ENCODE measurements at places on chromosomes 11 and 22.

DNA sequence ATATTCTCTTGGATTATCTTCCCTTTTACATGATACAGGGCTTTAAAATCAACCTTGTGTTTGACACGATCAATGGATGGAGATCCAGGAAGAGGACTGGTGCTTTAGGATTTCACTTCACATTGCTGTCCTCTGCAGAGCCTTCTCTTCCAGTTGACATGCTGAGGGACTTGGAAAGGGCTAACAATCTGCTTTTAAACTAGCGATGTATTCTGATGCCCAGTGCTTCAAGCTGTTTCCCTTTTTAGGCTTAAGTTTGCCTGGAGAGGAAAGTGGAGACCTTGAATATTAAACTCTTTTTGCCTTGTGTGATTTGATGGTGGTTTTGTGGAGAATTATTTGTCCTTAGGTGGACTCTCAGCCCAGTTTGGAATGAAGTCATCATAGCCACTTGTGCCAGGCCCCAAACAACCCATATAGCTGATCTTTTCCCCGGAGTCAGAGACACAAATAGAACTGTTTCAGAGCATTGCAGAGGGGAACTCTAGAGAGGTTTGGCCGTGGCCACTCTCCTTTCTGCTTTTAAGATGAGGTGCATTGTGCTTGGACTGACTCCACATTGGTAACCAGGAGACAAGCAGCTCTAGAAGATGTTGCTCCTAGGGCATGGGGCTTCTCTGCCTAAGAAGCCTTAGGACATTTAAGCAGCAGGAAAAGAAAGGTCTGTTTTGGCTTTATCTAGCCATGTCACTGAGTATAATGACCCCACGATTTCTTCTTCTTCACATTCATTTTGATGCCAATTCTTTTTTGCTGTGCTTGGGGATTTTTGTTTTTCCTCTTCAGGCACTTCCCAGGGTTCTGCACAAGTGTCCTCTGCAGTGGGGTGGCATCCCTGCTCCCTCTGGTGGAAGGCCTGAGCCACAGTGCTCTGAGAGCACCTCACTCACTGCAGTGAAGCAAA, 152.8 kb downstream of the NCAM1 start:
- peak; percentile 83 for DNase-seq

DNA sequence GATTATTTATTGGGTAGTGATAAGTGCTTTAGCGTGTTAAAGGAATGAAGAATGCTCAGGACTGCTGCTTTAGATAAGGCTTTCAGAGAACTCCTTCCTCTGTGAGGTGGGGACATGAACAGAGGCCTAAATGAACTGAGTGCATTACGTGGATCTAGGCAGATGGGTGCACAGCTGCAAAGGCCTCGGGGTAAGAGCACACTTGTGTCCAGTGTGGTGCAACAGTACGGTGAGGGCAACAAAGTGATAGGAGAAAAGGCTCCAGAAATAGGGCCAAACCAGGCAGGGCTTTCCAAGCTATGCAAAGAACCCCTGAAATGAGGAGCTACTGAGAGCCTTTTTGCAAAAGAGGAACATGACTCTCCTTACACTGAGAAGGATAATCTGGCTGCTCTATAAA, 45.3 kb upstream of the ARHGAP32 start:
- no peak for DNase-seq

DNA sequence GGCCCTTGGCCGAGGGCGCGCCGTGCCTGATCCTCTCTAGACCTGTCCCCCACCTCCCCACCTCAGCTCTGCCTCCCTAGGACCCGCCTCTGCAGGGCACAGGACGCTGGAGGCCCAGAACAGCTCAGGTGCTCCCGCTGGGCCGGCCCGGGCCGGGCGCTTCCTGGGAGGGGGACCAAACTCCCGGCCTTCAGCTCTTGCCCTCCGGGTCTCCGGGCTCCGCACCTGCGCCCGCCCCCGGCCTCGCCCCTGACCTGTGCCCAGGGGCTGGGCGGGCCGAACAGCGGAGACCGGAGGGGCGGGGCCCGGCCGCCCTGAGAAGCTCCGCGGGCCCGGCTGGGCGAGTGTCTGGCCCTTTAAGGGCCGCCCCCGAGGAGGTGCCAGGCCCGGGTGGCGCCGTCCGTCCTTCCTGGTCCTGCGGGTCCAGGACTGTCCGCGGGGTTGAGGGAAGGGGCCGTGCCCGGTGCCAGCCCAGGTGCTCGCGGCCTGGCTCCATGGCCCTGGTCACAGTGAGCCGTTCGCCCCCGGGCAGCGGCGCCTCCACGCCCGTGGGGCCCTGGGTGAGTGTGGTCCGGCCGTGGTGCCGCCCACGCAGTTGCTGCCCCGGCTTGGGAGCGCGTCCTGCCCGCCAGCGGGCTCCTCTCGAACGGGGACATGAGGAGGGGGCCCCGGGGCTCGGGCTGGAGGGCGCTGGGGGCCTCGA, at the start of gene SSH3:
Gene SSH3, plus strand, starts transcription at position 399 of the 703 bp plus-strand sequence. Its CDS starts 96 bp downstream, at position 495.
- DNase-seq = no peak

- no peak for DNase-seq
Measured at GRCh38 chr11:117538263-117539135, 210.8 kb downstream of the CEP164 start.

DNA sequence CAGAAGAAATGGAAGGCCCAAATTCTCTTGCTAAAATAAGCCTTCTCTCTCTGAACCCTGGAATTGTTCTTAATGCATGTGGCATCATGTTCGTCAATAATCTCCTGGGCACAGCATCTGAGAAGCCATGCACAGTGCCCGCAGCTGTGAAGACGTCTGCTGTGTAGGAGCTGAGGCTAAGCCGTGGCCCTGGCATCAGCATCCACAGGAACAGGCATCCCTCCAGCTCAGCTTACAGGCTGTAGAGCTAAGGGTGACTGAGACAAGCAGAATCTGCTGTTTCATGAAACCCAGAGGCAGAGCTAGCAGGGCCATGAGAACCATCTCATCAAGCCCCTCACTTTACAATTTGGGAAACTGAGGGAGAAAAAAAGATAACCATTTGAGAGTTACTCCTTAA, 60.6 kb downstream of the SEZ6L start:
- DNase-seq = no peak

DNA sequence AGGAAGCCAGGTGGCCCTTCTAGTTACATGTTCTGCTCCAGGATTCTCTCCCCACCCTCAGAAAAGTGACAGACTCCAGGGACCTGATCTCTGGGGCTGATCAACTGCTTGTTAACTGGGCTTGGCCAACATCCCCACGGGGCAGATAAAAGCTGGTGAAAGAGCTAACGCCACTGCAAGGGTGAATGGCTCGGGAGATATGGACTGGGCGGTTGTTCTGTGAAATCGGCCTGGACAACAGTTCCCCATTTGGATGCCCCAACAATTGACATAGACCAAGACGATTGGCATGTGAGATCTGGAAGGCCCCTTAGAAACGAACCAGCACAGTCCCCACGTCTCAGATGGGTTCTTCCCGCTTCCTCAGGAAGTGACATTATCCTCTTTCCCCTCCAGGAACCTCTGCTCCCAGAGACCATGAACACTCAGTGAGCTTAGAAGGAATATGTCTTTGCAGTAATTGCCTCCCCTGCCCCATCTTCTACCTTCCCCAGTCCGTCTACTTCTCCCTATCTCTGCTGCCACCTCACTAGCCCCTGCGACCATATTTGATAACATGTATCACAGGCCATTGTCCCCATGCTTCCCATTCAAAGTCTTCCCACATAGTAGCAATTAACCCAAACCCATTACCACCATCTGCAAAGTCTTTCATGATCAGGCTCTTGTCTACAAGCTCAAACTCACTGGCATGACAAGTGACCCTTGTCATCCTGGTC, 5.6 kb upstream of the PRG2 start:
- DNase-seq = no peak

- no peak for DNase-seq
Measured at GRCh38 chr11:64582885-64583284, 8.1 kb upstream of the SLC22A12 start.

DNA sequence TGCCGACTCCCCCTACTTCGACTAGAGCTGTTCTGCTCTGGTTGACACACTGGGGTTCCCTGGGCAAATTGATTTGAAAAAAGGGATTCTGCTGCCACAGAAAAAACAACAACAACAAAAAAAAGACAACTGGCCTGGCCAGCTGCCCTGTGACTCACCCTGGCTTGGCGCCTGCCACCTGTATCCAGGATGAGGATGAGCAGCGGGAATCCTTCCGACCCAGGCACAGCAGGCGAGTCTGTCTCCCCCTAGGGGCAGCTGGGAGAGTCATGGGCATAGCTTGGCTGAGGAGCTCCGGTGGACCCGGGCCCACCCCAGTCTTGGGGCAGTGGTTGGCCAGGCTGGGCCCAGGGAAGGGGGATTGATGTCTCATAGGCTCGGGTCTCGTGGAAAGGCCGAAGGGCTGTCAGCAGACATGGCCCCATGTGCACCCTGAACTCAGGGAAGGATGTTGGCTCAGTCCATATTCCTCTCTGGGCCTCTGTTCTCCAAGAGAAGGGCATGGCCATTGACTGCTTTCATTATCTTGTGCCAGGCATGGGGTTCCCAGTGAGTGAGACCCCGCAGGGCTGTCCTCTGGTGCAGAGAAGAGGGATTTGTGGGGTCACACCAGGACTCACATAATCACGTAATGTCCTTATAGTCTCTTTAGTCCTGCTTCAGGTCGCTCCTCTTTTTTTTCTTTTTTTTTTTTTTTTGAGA, 10.4 kb upstream of the SUN2 start:
- peak; percentile 93 for DNase-seq

DNA sequence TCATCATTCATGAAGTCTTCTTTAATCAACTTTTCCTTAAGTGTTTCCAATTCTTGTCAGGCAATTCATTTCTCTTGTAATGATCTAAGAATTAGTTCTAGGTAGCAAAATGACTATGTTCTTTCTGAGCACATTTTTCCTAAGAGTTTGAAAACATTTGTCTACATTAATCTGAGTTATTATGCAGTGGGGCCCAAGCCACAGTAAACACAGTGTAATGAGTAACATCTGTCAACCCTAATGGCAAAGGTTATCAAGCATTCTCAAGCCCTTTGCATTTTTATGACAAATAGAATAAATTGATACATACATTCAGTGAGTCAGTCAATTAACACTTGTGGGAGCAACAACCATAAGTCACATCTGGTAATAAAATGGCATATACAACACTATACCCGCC, 106.7 kb upstream of the ZC3H12C start:
- DNase-seq = no peak

DNA sequence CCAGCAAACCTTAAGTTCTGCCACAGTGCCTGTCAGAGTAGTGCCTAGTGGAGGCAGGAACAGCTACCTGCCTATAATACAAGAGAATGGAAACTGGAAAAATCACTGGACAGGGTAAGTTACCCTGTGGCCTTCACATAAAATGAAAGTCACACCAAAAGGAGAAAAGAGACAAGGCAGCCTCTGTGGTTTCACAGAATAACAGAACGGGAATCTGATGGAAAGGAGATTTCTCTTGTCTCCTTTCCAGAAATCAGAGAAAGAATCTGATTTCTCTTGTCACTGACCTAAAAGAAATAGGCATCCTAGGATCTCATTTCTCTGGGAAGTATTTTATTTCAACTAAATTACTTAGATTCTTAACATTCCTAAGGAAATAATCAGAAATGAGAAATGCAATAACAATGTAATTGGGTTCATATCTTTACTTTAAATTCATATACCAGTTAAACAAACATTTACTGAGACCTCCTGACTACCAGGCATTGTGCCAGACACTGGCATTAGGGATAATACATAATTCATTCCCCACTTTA, 41.6 kb downstream of the PRCP start:
- DNase-seq = no peak

- no peak for DNase-seq
Measured at GRCh38 chr11:41320653-41321052, 138.8 kb downstream of the LRRC4C start.

- no peak for DNase-seq
Measured at GRCh38 chr11:932435-932834, 6.8 kb downstream of the AP2A2 start.

DNA sequence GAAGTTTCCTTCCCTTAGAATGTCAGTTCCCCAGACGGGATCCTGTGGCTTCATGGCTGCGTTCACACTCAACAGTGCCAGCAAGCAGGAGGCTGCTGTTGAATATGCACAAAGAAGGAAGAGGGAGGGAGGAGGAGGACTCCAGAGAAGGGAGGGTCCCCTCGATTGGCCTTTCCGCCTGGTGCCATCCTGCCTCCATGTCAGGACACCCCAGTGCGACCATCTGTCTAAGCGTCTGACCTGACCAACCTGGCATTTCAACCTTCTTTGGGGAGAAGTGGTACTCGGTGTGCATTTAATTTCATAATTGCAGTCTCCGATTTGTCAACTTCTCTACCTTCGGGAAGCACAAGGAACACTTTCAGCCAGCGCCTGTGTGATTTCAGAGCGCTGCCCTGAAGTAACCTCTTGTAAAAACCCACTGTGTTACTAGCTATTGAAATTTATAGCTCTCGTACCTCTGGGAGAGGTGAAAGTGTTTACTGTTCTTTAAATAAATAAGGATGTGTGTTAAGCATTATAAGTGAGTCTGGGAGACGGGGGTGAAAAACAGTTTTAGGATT, 1491.9 kb downstream of the TBC1D22A start:
- no peak for DNase-seq

DNA sequence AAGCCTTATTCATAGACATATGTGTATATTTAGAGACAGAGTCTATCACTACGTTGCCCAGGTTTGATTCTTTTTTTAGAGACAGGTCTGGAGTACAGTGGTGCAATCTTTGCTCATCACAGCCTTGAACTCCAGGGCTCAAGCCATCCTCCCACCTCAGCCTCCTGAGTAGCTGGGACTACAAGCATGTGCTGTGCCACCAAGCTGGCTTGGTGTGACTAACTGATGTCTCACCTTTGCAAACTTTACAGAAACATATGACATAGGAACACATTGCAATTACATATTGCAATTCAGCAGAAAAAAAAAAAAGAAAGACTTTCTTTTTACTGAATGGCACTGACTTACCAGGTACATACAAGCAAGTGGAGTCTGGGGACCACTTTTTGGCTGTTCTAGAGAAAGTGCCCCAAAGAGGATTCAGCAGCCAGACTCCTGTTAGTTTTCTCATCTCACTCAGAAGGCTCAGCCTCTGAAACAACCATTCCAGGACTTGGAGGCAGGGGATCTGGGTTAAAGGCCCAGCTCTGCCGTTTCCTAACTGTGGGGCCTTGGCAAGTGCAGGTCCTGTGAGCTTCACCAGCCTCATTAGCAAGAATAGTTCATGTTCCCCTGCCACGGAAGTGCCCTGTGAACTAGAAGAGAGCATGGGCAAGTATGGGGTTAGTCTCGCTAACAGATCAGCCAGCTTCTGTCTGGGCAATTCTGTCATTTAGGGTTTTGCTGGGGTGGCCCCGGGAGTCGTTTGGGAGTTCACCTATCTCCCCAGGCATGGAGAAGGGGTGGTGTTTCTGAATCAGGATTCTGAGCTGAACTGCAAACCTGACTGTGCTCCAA, 11.3 kb upstream of the NFAM1 start:
- DNase-seq = no peak

DNA sequence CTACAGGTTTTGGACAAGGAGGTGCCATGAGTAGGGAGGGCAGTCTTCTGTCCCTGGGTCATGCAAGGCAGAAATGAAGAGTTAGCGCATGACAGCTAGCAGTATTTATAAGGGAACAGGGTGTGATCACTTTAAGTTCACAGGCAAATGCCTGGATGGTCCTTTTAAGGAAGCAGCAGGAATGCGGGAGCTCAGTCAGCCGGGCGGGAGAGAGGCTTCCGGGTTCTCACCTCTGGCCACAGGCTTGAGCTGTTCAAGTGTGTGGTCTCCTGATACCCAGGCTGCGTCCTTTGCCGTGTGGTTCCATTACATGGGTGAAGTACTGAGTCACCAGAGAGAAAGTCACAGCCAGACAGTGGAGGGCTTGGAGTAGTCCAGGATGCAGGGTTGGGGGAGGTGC, 105.4 kb downstream of the BCR start:
- no peak for DNase-seq

- DNase-seq = no peak
Measured at GRCh38 chr11:11027288-11027687, 169.4 kb upstream of the ZBED5 start.

- no peak for DNase-seq
Measured at GRCh38 chr22:42188808-42189447, 58.3 kb upstream of the CYP2D6 start.
